H7 (cell line): ENCODE measurements at places on chromosomes 16 and 17.

GRCh38 chr17:67238991-67239390 lies 6.0 kb downstream of the HELZ start:
- no peak for DNase-seq

- peak; percentile 99 for DNase-seq
Measured at GRCh38 chr16:74774223-74775139, at the start of gene FA2H. FA2H (minus strand) TSS chr16:74774820; CDS start chr16:74774755, 65 bp downstream.

GRCh38 chr17:10648381-10648780 lies 8.7 kb downstream of the MYH3 start:
- DNase-seq = no peak

DNA sequence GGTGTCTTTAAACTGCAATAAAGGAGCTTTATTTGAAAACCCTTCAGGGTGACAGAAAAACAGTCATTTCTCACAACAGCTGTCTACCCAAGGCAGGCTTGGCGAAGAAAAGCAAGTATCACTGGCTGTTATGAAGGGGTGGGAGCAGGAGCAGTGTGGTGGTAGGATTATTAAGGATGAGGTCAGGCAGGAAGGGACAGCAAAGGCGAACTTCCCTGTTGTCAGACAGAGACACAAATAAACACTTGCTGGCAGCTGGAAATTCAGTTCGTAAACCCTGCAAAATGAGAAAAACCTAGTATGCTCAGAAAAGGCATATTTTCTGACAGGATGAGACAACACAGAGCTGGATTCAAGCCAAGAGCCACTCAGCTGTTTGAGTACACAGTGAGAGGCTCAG lies 416.3 kb upstream of the CDH5 start:
- no peak for DNase-seq

- no peak for DNase-seq
Measured at GRCh38 chr17:62722625-62723024, 85.5 kb downstream of the MARCHF10 start.

DNA sequence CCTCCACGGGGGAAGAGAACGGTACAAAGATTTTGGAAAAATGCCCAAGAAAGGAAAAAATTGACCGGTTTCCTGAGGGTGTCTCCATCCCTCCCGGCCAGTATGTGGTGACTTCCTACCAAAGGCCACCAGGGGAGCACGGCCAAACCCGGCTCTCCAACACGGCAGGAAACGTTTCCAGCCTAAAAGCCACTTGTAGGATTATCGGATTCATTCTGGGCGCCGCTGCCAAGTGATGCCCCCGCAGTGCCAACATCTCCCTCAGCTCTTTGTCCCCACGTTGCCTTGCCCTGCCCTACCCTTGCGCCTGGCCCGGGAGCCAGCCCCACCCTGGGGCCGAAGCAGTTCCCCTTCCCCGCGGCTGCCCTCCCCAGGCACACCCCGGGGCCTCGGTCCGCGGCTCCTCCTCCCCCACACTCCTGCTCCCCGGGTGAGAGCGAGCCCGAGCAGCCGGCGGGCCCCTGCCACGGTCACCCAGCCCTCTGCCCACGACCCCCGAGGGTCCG lies 688 bp downstream of the CRK start:
- peak; percentile 85 for DNase-seq

DNA sequence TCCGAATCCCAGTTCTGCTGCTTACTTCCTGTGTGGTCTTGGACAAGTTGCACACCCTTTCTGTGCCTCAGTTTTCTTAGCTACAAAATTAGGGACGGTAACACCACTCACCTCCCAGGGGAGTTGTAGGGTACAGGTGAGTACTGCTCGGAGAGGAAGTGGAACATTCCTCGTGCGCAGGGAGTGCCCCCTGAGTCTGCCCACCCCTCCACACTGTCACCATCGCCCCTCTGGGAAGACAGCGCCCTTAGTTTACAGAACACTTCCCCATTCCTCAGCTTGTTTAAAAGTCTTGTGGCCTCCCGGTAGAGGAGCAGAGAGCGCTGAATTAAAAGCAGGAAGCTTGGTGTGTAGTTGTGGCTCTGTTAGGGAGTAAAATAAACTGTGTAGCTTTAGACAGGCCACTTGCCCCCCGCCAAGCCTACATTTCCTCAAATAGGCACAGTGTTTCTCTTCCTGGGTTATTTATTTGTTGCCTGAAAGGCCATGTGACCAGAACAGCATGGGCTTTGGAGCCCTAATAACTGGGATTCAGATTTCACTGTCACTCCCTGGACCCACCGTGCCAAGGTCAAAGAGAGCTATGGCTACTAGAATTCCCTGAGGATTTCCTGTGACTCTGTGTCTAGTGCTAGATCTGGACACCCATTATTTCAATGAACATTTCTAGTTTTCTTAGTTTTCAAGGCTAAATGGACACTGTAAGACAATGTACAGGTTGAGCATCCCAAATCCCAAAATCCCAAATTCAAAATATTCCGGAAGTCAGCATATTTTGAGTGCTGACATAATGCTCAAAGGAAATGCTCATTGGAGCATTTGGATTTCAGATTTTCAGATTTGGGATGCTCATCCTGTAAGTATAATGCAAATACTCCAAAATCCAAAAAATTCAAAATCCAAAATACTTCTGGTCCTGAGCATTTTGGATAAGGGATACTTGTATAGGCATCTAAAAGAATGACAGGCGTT lies 372.5 kb downstream of the SNX29 start:
- no peak for DNase-seq

GRCh38 chr17:14289162-14289561 lies 11.7 kb upstream of the HS3ST3B1 start:
- no peak for DNase-seq

DNA sequence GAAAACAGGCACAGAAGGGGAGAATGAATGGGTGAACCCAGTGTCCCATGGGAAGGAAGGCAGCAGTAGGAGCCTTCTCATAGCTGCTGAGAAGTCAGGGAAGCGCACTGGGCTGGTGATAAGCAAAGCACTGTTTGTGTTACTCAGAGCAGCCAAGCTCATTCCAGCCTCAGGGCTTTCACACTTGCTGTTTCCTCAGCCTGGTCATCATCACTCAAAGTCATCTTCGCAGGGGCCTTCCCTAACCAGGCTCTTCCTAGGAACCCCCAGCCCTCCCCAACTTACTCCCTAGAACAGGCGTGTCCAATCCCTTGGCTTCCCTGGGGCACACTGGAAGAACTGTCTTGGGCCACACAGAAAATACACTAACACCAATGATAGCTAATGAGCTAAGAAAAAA lies 32.1 kb upstream of the LONP2 start:
- DNase-seq = no peak

- no peak for DNase-seq
Measured at GRCh38 chr17:5509482-5509881, 23.1 kb downstream of the MIS12 start.

- no peak for DNase-seq
Measured at GRCh38 chr16:21120976-21121520, 29.6 kb downstream of the DNAH3 start.

DNA sequence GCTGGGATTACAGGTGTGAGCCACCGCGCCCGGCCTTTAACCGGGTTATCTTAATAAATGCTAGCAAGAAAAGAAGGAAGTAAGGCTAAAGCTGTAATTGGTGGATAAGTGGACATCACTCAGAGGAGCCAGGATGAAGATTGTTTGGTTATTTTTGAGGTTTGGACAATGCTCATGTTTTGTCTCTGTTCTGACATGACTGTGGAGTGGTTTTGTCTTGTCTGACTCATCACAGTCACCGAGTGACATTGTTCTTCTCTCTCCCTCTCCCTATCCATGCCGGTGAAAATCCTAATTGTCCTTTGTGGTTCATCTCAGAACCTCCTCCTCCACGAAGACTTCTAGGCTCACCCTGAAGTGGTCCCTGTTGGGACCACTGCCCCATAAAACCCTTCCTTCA lies 23.5 kb upstream of the GRIN2A start:
- no peak for DNase-seq

GRCh38 chr17:39132192-39132610 lies 19.2 kb downstream of the PLXDC1 start:
- DNase-seq = peak; percentile 63

GRCh38 chr17:72931163-72931562 lies 161.3 kb downstream of the SLC39A11 start:
- peak; percentile 47 for DNase-seq

GRCh38 chr17:59696682-59697277 lies 10.4 kb downstream of the PTRH2 start:
- no peak for DNase-seq

DNA sequence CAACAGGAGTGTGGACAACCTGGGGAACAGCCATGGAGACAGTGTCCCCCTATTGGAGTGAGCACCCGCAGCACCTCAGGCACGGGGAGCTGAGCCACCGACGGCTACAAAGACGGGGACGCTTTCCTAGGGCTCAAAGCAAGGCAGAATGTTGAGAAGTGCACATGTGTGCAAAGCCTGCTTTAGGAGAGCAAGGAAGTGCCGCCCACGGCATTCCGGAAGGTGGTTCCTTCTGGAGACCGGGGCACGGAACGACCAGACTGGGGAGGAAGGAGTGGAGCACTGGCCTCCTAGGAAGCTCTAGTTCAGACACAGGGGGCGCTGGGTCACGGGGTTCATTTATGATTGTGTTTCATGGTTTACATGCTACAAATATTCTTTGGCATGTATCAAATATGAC lies 52.2 kb downstream of the TBC1D16 start:
- DNase-seq = peak; percentile 29

- DNase-seq = no peak
Measured at GRCh38 chr16:79869304-79870015, 268.9 kb upstream of the MAF start.

- peak; percentile 47 for DNase-seq
Measured at GRCh38 chr16:14501331-14502255, 128.5 kb downstream of the PARN start.

- DNase-seq = no peak
Measured at GRCh38 chr16:2158262-2158638, 2.7 kb downstream of the TRAF7 start.

DNA sequence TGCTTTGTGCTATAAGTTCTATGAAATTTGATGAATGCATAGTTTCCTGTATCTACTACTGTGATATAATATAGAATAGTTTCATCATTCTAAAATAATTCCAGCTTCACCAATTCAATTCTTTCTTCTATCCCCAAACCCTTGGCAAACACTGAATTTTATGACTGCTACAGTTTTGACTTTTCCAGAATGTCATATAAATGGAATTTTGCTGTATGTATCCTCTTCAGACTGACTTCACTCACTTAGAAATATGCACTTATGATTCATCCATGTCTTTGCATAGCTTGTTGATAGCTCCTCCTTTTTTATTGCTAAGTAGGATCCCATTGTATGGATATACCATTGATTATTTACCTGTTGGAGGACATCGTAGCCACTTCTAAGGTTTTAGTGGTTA lies 89.1 kb upstream of the HS3ST3A1 start:
- no peak for DNase-seq

GRCh38 chr17:48024149-48025039 lies 13.2 kb downstream of the COPZ2 start:
- DNase-seq = peak; percentile 64

DNA sequence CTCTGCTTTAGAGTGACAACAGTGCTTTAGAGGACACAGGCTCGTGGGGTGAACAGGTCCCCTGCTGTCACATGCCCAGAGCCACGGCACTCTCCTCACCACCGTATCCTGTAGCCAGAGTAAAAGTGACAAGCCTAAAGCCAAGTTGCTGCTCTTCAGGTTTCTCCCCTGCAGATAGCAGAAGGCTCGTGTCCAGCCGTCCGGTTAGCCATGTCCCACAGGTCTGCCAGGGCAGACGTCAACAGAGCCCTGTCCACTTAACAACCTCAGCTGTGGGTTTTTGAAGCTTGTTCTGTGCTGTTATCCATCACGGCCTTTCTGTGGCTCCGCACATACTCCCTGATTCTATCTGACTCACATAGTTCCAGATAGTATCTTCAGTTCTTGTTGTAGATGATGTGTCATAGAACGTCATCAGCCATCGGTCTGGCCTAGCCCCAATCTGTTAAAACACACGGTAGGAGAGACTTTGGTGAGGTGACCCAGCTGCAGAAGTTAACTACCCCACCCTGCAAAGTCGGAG lies 100.7 kb downstream of the SOCS1 start:
- no peak for DNase-seq

GRCh38 chr16:86663685-86664521 lies 85.6 kb downstream of the FOXL1 start:
- no peak for DNase-seq

DNA sequence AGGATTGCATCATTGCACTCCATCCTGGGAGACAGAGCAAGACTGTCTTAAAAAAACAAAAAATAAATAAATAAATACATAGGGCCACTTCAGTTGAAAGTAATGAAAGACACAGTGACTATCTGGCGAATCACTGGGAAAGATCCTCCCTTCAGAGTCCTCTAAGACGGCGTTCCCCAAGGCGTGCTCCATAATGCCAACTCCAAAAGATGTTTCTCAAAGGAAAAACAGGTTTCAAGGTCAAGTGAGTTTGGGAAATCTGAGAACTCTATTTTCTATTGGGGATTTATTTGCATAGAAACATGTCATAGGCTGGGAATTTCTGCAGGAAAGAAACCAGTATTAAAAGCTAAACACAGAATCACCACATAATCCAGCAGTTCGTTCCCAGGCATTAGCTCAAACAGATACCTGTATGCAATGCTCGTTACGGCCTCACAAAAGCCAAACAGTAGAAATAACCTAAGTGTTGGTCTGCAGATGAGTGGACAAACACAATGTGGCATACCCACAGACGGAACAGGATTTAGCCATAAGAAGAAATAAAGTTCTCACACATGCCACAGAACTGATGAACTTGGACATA lies 7.9 kb downstream of the KLHDC4 start:
- DNase-seq = no peak

DNA sequence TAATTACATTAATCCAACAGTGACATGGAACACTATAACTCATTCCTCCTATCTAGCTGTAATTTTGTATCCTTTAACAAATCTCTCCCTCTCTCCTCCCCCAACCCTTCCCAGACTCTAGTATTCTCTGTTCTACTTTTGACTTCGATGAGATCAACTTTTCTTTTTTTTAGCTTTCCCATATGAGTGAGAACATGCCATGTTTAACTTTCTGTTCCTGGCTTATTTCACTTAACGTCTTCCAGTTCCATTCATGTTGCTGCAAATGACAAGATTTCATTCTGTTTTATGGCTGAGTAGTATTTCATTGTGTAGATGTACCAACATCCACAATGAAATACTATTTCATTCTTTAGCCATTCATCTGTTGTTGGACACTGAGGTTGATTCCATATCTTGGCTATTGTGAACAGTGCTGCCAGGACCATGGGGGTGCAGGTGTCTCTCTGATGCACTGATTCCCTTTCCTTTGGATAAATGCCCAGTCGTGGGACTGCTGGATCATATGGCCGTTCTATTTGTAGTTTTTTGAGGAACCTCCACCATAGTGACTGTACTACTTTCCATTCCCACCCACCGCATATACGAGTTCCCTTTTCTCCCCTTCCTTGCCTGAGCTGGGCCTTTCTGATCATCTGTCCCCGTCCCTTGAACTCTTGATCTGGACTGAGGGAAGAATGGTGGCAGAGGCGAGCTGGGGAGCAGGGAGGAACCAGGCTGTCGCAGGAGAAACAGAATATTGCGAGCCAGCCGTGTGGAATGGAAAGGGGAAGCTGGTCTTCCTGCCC lies 7.7 kb upstream of the CEP295NL start:
- DNase-seq = no peak

- no peak for DNase-seq
Measured at GRCh38 chr16:65254144-65254543, 132.3 kb upstream of the CDH11 start.
